ENCODE measurements at places on chromosomes 7 and 10. TPM values are rescaled to one million over a fixed set of nuclear protein-coding genes. Genes with fewer than 3 reads are reported as not detected.

DNA sequence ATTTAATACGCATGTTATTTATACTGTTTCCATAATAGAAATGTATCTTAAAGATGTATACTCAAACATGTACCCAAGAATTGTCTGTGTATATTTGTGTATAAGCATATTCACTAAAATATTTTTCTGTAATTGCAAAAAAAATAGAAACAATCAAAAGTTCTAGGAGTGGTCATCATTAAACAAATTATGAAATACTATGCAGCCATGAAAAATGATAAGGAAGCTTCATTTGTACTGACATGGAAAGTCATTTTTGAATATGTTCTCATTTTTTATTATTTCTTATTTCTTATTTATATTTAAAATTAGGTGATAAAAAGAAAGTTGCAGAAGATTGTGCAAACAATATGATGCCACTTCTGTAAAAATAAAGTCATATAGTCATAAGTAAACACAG lies 400.0 kb upstream of the AUTS2 start:
- peaks cover 13% of the 10 kb centered on the region for H3K4me1 ChIP-seq
- H3K27ac ChIP-seq, result no peak overlapping the region
- H3K27me3 ChIP-seq, result no peaks in the 10 kb centered on the region
- no peak overlapping the region for H3K4me3 ChIP-seq

DNA sequence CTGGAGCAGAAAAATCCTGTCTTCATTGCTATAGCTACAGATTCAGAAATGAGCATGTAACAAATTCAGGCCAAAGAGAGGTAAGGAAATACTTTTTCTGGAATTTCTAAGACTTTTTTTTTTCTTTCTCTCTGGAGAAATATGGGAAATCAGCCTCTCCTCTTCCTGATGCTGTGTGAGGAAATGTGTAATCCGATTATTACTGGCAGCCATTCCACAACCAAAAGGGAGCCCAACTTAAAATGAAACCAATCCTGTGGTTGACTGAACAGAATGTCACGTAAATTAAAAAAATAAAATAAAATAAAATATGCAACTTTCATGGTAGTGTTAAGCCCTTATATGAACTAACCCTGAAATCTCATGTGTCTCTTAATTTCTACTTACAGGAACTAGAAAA lies 10.7 kb upstream of the POT1 start:
- no peaks in the 10 kb centered on the region for H3K4me1 ChIP-seq
- no peaks in the 10 kb centered on the region for H3K36me3 ChIP-seq
- H3K4me3 ChIP-seq, result no peak overlapping the region
- no peaks in the 10 kb centered on the region for H3K27me3 ChIP-seq
- no peak for DNase-seq
- no peak overlapping the region for H3K27ac ChIP-seq

GRCh38 chr10:118966850-118967125 lies 62.7 kb upstream of the NANOS1 start:
- no peaks in the 10 kb centered on the region for H3K27me3 ChIP-seq
- DNase-seq, result no peak
- H3K4me1 ChIP-seq, result no peaks in the 10 kb centered on the region
- no peak overlapping the region for H3K27ac ChIP-seq
- H3K36me3 ChIP-seq, result no peaks in the 10 kb centered on the region

GRCh38 chr10:22548344-22548743 lies 166.0 kb downstream of the PIP4K2A start:
- no peak overlapping the region for H3K27ac ChIP-seq
- H3K4me1 ChIP-seq, result no peaks in the 10 kb centered on the region
- H3K4me3 ChIP-seq, result no peak overlapping the region
- no peak for DNase-seq

GRCh38 chr7:9625953-9626352 lies 1192.5 kb downstream of the NXPH1 start:
- H3K4me1 ChIP-seq, result no peaks in the 10 kb centered on the region
- no peaks in the 10 kb centered on the region for H3K27me3 ChIP-seq
- no peak overlapping the region for H3K4me3 ChIP-seq
- H3K36me3 ChIP-seq, result no peaks in the 10 kb centered on the region

DNA sequence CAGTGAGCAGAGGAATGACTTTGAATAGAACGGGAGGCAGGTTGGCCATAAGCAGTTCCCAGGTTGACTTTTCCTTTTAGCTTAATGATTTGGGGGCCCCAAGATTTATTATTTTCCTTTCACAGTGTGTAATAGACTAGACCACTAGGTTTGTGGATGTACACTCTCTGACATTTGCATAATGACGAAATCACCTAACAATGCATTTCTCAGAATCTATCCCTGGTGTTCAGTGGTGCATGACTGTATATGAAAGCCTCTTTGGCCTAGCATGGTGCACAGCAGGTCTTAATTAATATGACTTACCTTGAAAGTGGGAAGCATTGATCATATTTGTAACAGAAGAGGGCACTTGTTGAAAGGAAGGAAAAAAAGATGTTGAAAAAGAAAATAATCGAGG lies 761.9 kb downstream of the TYW1 start:
- no peaks in the 10 kb centered on the region for H3K27me3 ChIP-seq
- no peak overlapping the region for H3K27ac ChIP-seq
- H3K4me3 ChIP-seq, result no peak overlapping the region
- H3K36me3 ChIP-seq, result no peaks in the 10 kb centered on the region
- no peaks in the 10 kb centered on the region for H3K4me1 ChIP-seq

The MMS19 gene
- total RNA-seq, result 78.0 TPM

The FOXP2 gene
- total RNA-seq, result not detected

The LRRC61 gene
- total RNA-seq, result 12.8 TPM

The MAP3K8 gene
- total RNA-seq, result 97.0 TPM

The MBLAC1 gene
- 4.5 TPM for total RNA-seq

The TDRD1 gene
- total RNA-seq, result 0.22 TPM

The SERPINE1 gene
- not detected for total RNA-seq

The TFR2 gene
- 8.3 TPM for total RNA-seq

The C10orf105 gene
- not detected for total RNA-seq

All from B cell (primary cell).